ENCODE measurements at places on chromosomes 13 and 19.

GRCh38 chr19:47124937-47125668 lies 5.5 kb upstream of the SAE1 start:
- DNase-seq, result peak; percentile 30

DNA sequence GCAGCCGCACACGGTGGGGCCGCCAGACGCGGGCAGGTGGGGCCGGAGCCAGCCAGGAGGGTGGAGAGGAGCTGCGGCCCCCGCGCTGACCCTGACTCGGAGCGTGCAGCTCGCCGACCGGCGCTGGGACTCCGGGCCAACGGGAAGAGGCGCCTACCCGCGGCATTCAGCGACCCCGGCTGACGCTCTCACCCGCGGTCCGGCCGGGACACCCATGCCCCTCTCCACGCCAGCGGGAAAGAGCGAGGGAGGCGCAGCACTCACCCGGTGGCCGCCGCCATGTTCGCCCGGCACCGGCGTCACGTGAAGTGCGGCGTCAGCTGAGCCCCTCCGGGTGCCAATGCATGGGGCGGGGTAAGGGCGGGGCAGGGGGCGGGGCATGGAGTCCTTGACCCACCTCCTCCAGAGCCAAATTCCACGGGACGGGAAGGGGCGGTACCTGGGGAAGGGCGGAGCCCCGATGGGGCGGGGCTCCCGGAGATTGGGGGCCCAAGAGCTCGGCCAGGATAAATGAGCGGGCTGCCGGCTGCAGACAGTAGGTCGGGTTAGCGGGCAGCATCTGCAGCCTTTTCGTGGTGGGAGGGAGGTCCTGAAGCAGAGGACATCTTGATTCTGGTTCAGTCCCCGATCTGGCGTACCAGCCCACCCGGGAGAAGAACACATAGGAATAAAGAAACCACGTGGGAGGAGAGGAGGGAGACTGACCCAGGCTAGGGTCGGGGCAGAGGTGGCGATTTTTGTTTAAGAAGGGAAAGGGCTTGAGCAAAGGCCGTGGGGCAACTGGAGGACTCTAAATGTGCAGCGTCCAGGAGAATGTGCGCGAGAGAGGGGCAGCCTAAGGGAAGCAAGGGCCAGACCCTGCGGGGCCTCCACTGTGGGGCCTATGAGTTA lies at the start of gene PEPD:
Gene PEPD, minus strand, starts transcription at position 312 of the 891 bp plus-strand sequence. Its CDS starts 31 bp downstream, at position 281.
- DNase-seq, result peak; percentile 58

DNA sequence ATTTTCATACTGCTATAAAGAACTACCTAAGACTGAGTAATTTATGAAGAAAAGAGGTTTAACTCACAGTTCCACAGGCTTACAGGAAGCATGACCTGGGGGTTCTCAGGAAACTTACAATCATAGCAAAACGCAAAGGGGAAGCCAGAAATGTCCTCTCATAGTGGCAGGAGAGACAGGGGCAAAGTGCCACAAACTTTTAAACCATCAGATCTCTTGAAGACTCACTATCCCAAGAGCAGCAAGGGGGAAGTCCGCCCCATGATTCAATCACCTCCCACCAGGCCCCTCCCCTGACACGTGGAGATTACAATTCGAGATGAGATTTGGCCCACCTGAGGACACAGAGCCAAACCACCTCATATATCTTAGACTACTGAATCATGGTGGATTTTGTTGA lies 198.7 kb downstream of the KCTD12 start:
- no peak for DNase-seq

DNA sequence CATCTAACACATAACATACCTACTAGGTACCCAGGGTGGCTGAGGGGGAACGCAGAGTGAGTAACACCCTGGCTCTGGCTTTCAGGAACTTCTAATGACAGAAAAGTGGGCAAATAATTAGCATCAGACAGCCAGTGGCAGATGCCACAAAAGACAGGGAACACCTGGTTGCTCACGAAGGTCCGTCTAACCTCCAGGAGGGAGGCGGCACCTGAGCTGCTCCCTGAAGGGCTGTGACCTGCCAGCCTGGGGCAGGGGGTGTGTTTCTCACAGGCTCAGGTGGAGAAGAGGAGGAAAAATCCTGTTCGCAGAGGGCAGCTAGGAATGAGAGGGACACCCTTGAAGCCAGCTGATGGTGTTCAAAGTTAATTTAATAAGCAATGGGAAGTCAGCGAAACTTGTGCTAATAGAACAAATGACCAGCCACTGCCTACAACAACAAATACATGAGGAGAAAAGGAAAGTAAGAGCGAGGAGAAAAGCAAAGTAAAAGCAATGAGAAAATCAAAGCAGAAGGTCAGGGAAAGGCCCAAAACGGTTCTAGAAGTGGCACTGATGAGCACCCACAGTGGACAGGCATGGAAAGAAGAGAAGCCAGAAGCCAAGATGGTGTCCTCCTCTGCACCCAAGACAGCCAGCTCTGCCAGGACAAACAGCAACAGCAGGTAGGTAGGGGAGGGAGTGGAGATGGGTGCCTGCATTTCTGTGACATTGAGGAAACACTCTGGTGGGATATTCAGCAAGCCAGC lies 87.3 kb downstream of the STK24 start:
- no peak for DNase-seq

DNA sequence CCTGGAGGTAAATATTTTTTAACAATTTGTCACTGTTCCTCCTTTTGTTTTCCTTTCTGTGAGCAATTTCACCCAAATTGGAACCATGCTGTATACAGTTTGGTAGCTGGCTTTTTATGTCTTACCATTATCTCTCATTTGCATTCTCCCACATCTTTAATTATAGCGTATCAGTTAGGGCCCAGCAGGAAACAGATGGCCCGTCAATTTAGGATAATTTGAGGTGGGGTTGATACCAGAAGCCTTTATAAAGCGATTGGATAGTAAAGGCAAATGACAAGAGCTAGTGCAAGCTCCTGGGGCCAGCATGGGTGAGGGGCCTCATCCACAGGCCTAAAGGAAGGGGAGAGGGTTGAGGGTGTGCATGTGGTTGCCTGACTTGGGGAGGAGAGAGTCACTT lies 3.8 kb upstream of the IFNL4 start:
- DNase-seq, result no peak

GRCh38 chr13:61728471-61728870 lies 312.8 kb upstream of the PCDH20 start:
- no peak for DNase-seq

DNA sequence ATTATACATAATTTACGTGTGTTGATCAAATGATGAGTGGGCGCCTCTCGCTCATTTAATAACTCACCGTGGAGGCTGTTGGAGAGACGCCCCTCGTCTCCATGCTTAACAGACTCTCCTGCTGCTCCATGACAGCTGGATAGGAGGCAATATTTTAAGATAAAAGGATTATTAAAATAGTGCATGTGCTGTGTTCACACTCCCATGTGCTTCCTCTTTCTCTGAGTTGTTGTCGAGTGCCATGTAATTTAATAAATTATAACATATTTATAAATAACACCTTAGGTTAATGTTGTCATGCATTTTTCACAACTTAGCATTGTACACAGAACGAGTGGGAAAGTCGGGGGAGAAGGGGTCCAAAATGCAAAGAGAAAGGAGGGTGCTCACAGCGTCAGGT lies 161.4 kb upstream of the TSHZ3 start:
- DNase-seq, result no peak

DNA sequence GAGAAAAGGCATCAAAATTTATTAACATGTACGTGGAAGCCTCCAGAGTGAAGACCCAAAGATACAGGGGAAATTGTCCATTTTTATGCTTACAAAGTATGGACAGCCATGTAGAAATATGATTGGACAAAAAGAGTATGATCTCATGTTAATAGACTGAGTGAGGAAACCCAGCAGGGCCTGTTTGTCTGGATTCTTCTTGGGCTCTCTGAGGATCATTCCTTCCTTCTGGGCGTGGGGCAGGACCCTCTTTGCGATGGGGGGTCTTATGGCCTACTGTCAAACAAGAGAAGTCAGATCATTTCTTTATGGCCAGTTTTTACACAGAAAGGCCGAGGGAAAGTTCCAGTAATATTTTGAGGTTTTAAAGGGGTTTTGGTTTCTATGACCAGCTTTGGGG lies 110.8 kb downstream of the ESD start:
- DNase-seq, result no peak

DNA sequence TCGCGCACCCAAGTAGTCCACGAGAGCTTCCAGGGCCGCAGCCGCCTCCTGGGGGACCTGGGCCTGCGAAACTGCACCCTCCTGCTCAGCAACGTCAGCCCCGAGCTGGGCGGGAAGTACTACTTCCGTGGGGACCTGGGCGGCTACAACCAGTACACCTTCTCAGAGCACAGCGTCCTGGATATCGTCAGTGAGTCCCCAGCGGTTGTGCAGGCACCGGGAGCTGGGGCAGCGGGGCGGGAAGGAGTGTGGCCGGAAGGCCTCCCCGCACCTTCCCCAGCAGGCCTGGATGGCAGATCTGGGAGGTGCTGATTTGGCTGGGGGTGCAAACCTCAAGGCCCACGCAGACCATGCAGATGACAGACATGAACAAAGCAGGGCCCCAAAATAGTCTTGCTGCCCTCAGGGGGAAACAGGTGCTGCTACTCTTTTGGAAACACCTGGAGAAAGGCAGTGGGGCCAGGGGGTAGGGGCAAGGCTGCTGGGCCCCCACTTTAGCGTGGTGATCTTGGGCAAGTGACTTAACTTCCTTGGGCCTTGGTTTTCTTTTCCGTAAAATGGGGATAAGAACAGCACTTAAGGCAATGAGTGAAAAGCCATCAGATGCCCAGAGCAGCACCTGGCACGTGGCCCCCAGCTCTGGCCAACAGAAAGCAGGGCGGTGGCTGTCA lies 4.0 kb downstream of the MAG start:
- peak; percentile 23 for DNase-seq

- DNase-seq, result no peak
Measured at GRCh38 chr19:2194513-2195078, 30.9 kb downstream of the DOT1L start.

DNA sequence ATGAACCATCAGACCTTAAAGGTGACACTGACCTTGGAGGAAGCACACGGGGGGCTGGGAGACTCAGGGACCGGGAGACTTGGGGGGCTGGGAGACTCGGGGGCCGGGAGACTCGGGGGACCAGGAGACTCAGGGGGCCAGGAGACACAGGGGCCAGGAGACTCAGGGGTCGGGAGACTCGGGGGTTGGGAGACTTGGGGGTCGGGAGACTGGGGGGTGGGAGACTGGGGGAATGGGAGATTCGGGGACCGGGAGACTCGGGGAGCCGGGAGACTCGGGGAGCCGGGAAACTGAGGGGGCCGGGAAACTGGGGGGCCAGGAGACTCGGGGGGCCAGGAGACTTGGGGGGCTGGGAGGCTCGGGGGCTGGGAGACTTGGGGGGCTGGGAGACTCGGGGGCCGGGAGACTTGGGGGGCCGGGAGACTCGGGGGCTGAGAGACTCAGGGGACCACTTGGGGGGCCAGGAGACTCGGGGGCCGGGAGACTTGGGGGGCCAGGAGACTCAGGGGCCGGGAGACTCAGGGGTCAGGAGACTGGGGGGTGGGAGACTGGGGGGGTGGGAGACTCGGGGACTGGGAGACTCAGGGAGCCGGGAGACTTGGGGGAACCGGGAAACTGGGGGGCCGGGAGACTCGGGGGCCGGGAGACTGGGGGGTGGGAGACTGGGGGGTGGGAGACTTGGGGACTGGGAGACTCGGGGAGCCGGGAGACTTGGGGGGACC lies 62.9 kb downstream of the RASA3 start:
- DNase-seq, result no peak

- no peak for DNase-seq
Measured at GRCh38 chr13:26656919-26657318, 99.4 kb downstream of the WASF3 start.

- no peak for DNase-seq
Measured at GRCh38 chr13:59745392-59745788, 418.3 kb downstream of the DIAPH3 start.

- DNase-seq, result no peak
Measured at GRCh38 chr19:50272263-50272897, 56.8 kb downstream of the KCNC3 start.

DNA sequence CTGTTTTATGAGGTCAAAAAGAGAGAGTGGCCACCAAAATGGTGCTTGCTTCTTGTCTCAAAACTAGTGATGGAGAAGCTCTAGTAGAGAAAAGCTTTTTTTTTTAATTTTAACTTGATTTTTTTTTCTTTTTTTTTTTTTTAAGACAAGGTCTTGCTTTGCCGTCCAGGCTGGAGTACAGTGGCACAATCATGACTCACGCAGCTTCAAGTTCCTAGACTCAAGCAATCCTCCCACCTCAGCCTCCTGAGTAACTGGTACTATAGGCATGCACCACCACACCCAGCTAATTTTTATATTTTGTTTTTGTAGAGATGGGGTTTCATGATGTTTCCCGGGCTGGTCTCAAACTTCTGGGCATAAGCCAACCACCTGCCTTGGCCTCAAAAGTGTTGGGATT lies 279.0 kb downstream of the TBC1D4 start:
- no peak for DNase-seq
